Renal cortical epithelial cell (primary cell): ENCODE measurements at places on chromosomes 2 and 18.

DNA sequence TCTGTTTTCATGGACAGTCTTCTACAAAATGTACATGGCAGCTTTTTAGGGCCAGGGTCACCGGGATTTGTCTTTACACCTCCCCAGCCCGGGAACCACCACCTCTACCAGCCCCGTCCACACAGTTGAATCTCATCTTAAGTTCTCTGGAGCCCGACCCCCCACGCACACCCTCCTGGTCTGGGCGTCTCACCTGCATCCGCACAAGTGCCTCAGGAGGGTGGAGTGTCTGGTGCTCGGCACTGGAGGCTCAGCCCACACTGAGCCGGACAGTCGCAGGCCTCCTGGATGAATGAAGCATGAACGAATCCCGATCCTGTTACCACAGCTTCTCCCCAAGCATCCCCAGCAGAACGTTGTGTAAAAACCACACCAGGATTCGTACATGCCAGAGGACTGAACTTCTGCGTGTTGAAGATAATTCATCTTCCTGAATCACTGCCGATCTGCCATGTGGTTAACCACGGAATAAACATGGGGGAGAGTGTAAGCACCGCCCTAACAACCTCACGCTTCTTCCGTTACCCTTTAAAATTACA is 162.0 kb downstream of the RTP5 start:
- peak; percentile 86 for DNase-seq

GRCh38 chr18:11019295-11020105 is 129.9 kb downstream of the PIEZO2 start:
- no peak for DNase-seq

DNA sequence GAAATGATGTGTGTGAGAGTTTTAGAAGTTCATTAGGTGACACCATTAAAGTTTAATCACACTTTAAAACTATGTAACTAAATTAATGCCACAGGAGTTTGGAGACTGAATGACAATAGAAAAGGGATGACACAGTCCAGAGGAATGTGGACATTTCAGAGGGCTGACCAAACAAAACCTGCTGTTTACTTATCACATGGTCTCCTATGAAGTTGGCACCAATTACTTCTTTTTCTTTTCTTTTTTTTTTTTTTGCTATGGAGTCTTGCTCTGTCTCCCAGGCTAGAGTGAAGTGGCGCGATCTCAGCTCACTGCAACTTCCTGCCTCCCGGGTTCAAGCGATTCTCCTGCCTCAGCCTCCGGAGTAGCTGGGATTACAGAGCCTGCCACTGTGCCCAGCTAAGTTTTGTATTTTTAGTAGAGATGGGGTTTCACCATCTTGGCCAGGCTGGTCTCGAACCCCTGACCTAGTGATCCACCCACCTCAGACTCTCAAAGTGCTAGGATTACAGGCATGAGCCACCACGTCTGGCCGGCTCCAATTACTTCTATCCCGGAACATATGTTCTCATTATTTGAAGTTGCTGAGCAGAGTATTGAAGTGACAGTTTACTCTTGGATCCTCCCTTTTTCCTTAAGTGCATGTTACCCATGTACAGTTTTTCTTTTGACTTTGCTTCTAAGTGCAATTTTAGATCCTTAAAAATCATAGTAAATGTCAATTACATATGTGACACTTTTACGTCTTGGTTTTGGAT is 4.3 kb downstream of the AGPS start:
- peak; percentile 97 for DNase-seq

GRCh38 chr2:206442833-206443734 is at the start of gene ADAM23:
Gene ADAM23, plus strand, starts transcription at chr2:206443532. Its CDS starts 335 bp downstream, at chr2:206443867.
- no peak for DNase-seq

DNA sequence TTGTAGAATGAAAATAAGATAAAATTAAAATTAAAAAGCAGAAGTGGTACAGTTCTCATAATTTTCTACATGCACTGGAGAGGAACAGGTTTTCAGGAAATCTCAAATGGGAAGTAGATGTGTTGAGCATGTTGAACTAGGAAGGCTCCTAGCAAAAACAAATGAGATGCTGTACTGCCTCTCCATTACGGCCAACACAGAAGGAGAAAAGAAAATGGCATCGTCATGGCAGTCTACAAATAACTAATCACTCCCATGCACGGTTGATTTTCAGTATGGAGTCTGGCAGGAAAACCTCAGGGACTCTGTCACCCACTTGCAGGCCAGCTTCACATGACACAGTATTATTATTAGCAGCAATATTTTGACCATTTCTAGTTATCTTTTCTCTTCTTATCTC is 278.7 kb downstream of the NRXN1 start:
- DNase-seq, result no peak

DNA sequence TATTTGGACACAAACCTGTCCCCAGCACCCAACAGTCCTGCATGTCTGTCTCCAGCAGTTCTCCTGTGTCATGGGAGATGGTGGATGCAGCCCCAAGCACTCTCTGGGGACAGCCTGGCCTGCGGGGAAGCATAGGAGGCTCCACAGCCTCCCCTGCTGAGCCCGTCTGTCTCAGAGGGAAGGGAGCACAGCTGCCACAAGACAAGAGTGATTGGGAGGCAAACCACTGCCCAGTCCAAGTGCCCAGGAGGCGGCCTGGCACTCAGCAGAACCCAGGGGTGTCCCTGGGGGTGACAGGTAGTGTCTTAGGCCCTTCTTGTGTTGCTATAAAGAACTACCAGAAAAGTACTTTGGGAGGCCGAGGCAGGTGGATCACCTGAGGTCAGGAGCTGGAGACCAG is 211.2 kb upstream of the MYT1L start:
- DNase-seq, result no peak

DNA sequence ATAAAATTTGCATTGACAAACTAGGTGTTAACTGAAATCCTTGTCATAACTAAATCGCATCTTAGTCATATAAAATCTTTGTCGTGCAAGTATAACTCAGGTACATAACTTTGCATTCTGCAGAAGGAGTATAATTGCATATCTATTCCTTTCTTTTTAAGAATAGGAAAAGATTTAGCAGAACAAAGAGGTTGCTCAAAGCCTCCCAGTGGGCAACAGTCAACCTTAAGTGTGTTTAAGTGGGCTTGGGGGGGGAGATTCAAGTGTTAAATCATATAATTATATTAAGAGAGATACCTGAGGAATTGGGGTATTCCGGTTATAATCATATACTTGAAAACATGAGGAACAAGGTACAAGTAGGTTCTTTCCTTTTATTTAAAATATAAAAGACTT is 913.3 kb downstream of the CPS1 start:
- no peak for DNase-seq

GRCh38 chr2:216959433-216959832 is 99.6 kb upstream of the TNP1 start:
- no peak for DNase-seq

DNA sequence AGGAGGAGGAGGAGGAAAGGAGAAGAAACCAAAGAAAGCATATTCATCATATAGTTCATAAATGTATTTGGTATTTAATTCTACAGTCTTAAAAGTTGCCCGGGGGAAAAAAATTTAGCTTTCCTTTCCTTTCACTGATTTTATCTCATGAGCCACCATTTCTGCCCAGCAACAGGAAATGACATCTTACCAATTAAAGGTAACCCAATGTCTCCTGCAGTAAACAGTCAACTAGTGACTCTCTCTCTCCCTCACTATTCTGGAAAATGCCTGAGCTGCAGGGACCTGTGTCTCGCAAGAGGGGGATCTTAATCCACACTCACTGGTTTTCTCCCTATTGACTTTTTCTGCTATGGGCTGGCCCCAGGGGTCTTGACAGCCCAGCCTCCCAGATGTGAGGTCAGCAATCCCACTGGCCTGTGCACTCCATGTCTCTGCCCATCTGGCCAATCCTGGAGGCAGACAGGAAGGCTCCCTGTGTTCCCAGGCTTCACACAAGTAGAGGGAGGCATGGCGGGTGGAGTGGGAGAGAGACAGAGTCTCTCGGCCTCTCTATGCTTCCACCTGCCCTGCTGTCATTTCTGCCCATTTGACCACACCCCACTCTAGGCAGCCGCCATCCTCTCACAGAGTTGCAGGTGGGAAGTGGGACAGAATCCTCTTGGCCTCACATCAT is 85.4 kb upstream of the CABLES1 start:
- DNase-seq, result no peak

DNA sequence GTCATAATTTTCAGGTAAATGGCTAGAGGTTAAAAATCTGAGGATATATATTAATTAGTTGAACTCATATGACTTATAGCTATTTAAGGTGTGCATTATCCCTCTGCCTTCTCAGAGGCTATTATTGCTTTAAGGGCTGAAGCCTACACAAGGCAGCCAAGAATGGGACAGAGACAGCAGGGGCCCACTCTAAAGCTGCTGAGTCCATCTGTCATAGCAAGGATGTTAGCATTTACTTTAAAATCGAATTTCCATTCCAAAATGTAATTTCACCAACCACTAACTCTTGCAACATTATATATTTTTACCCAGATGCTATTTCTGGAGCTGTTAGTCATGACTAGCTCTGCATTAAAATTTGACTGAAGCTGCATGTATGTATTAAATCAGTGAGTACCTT is 236.3 kb upstream of the FSIP2 start:
- no peak for DNase-seq

DNA sequence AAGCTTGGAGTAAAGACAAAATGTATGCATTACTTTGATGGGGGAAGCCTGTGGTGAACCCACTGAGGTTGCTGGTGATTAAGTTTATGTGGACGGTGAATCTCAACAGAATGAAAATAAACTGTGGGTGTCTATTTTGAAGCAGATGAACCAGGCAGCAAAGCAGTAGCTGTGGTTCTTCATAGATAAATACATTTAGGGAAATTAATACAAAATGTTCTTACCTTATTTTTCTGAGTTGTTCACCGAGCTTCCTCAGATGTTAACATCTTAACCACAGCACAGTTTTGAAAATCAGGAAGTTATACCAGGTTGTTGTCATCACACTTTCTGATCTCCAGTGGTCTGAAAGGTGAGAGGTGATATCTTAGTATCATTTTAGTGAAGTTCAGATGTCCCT is 53.9 kb downstream of the NCK2 start:
- no peak for DNase-seq

DNA sequence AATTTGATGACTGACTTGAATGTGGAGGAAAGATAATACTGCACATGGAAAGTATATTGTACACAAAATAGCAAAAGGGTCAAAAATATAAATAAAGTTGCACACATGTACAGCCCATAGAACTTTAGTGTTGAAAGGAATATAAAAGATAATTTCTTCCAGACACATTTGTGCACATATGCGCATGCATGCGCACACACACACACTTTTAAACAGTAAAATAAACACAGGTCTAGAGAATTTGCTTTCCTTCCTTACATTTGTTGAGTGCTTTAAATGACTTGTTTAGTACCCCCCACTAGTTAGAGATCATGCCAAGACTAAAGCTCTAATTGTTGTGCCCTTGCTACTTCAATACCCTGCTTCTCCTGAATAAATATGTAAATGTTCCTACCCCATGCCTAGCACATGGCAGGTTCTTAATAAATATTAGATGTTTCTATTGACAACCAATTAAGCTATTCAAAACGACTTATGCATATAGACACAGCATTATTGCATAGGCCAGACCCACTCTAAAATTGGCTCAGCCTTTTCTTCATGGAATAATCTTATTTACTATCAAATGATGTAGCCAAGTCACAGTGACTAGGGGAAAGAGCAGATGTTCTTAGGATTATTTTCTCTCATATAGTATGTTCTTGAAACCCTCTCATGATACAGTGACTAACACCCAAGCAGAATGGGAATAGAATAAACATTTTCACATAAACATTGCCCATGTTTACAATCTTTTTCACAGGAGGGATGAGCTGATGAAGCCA is 165.5 kb upstream of the ACVR2A start:
- no peak for DNase-seq

DNA sequence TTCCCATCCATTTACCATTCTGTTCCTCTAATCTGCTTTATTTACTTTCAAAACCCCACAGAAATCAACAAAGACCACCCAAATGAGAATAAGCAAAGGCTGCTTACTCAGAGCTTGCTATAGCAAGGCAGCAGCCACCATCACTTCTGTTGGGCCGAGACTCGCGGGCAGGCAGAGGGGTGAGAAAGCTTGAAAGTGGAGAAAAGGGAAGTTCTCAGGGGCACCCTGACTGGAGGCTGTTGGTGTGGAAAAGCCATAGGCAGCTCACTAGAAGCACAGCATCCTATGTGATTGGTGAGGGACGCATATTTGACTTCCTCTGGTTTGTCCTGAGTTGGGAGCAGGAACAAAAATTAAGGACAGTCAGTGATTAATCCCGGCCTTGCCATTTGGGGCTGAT is 269.7 kb upstream of the THSD7B start:
- no peak for DNase-seq

DNA sequence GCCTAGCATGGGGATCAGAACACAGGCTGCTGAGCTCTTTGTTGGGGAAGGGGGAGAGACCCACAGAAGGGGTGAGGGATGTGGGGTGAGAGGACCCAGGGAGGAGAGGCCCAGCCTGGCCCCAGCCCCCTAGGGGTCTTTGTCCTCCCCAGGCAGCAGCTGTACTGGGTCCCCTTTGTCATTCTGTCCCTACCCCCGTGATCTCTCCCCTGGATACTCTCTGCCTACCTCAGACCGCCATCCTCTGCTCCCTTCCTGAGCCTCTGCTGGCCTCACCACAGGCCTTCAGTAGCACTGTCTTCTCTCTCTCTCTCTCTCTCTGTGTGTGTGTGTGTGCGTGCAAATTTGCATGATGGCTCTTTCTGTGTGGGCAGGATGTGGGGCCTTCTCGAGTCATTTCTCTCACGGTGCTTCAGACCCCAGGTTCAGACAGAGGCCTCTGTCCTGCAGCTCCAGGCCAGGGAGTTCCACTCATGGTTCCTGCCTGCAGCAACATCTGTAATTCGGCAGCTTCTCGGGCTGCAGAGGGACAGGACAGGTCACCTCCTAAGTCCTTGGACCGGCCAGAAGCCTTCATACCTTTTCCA is 1.4 kb downstream of the PSD4 start:
- no peak for DNase-seq

DNA sequence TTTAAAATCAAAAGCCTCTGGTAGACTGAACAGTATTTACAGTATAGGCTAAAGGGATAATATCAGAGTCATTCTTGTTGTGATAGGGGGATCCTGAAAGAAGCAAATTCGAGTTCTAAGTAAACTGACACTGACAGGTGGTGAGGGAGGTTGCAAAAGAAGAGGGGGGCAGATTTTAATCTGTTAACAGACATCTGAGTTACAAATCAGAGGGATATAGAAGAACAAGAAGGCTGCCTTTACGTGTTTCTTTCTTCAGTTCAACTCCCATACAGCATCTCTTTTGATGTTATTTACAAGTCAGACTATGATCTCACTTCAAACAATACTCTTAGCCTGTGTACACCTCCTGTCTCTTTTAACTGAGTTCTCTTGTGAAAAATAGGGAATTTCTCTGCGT is 16.3 kb upstream of the ITGA4 start:
- no peak for DNase-seq

GRCh38 chr2:186771850-186772463 is 77.0 kb downstream of the ZSWIM2 start:
- peak; percentile 76 for DNase-seq
